Activated B cell treated with CpG ODN at 0.5 μM for 24 hours (primary cell): ENCODE measurements at places on chromosomes 3 and 15. TPM values are rescaled to one million over a fixed set of nuclear protein-coding genes. Genes with fewer than 3 reads are reported as not detected.
A peak's percentile ranks its signal among the peaks of the same experiment; 100 is the strongest.

DNA sequence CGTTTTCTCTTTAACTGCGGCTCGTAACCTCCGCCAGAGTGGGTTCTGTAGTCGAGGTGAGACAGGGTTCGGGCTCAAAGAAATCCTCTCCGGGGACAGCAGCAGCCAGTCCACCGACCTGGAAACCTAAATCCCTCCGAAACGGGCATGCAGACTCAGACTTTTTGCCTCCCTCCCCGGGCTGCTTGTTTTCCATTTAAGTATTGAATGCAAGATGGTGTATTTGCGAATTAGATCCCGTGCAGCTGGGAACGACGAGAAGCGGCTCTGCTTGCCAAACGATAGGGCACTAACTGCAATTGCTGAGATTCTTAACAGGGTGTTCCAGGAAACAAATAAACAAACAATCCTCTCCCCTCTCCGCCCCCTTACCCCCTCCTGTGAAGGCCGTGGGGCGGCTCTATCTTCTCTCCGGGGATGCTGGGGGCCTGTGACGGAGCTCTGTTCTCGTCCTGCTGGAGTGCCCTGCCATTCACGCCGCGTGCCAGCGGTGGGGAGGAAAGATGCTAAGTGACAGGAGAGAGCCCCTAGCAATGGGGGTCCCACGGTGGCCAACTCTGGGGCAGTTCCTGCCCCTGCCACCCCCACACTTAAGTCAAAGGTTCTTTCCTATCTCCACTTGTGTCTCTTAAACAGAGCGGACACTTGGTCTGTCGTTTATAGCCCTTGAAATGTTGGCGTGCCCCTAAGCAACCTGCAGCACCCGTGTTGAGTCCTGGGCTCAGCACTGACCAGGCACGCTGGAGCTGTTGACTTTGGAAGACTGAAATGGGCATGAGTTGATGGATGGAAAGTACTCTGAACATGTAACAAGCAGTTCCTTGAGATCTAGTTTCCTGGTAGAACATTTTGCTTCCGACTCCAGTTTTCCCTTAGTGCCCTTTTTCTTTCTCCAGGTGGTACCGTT, 1.3 kb upstream of the ETV5 start:
- no peaks in the 10 kb centered on the region for H3K36me3 ChIP-seq
- peaks cover 47% of the 10 kb centered on the region for H3K27me3 ChIP-seq
- peak; percentile 19 for DNase-seq
- no peak overlapping the region for H3K27ac ChIP-seq

- H3K27me3 ChIP-seq, result no peaks in the 10 kb centered on the region
- peaks cover 23% of the 10 kb centered on the region for H3K4me1 ChIP-seq
- peak overlapping the region; percentile 99 for H3K4me3 ChIP-seq
These were observed 297 bp downstream of the PRC1 start for GRCh38 chr15:90994059-90994416.

The ALDH1A2 gene
- total RNA-seq, result not detected in 2 replicates

- no peak for DNase-seq
- H3K36me3 ChIP-seq, result no peaks in the 10 kb centered on the region
- H3K27ac ChIP-seq, result no peak overlapping the region
- no peak overlapping the region for H3K4me3 ChIP-seq
These were observed 188.8 kb downstream of the TAFA4 start for GRCh38 chr3:68743521-68743920.

DNA sequence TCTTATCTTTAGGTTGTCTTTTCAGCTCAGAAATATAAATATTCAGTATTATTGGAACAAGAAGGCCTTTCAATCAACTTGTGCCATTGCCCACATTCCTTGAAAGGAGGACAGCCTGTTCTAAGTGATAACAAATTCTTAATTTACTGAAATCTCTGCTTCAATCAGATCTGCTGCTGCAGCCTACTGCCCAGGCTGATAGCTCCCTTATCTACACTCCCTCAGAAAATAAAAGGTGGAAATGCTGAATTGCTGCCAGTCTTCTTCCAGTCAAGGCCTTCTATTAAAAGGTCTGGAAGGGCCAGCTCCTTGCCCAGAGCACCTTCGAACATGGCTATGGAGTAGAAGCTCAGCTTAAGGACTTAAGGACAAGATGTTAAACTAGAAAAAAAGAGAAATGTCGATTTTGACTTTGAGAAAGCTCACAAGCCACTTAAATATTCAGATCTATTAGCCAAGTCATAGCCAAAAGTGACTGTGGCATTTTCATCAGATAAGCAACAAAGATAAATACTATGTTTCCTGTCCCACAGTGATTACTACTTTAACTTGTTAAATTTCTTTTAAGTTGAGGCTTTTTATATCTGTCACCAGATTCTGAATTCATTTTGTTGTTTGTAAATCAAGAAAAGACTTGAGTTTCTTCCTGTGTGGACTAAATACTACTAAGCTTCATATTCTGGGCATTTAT, 480.5 kb upstream of the CBLB start:
- no peaks in the 10 kb centered on the region for H3K27me3 ChIP-seq
- H3K4me3 ChIP-seq, result no peak overlapping the region
- peaks cover 14% of the 10 kb centered on the region for H3K4me1 ChIP-seq
- H3K27ac ChIP-seq, result no peak overlapping the region
- no peaks in the 10 kb centered on the region for H3K36me3 ChIP-seq

The GMPPB gene
- 39.9 and 40.7 TPM in 2 replicates for total RNA-seq

DNA sequence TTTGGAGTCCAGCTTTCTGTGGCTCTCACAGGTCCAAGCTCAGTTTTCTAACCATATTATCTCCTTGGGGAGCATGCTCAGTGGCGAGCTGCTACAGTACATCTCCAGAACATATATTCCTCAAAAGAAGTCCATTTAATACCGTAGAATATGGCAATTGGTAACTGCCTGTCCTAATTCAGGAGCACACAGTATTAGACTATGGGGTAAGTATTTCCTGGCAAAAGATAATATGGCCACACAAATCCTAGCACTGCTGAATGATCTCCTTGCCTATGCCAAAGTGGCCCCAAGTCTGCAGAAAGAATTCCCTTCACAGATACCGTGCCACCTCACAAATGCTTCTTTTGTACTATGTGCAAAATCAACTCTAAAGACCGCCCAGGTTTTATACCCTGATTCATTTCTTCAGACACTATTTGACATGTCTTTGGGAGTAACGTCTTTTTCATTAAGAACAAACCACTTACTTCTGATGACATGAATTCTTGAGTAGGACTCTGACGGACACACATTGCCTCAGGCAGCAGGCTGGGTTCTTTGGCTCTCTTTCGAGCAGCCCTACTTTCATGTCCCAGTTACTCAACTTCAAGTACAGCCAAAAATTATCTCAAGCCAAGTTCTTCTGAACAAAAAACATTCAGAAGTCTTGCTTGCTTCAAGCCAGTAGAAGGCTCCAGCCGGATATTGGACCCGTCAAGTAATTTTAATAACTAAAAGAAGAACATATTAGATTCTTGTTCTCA, 368.3 kb upstream of the DCBLD2 start:
- H3K27me3 ChIP-seq, result no peaks in the 10 kb centered on the region
- H3K4me3 ChIP-seq, result no peak overlapping the region
- H3K36me3 ChIP-seq, result no peaks in the 10 kb centered on the region
- no peaks in the 10 kb centered on the region for H3K4me1 ChIP-seq

DNA sequence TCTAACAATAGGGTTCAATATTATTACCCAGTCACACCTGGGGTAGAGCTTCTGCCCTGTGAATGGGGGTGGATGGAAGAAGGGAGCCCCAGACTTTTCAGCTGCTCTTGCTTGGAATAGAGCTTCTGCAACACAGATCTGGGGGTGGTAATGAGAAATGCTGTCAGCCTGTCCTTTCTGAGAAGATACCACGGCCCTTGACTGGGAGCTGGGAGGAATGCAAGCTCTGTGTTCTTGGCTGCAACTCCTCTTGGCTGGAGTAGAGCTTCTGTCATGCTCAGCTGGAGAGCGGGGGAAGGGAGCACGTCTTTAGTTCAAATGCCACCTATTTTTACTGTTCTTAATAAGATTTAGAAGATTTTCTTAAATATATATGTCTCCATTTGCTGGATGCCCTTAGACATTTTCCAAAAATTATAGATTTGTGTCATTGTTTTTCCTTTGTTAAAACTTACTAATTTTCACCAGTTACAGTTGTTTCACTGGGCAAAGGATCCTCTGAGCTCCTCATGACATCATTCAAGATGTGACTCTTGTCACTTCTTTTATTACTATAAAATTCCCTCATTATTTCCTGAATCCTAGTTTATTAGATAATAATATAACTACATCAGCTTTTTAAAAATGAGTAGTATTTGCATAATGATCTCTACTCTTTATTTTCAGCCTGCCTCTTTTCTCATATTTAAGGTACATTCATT, 180.0 kb upstream of the TGFBR2 start:
- no peaks in the 10 kb centered on the region for H3K36me3 ChIP-seq
- H3K4me3 ChIP-seq, result no peak overlapping the region
- DNase-seq, result no peak
- H3K27me3 ChIP-seq, result no peaks in the 10 kb centered on the region
- H3K4me1 ChIP-seq, result peaks cover under 1% of the 10 kb centered on the region
